ENCODE measurements at places on chromosomes 7 and 10. TPM values are rescaled to one million over a fixed set of nuclear protein-coding genes. Genes with fewer than 3 reads are reported as not detected.

NUTM2B gene
- 3.1 TPM for polyA plus RNA-seq

INPP5F gene
- polyA plus RNA-seq, result 50.6 TPM

C7orf25 gene
- 5.4 TPM for polyA plus RNA-seq

TFPI2 gene
- 11.3 TPM for polyA plus RNA-seq

CDNF gene
- polyA plus RNA-seq, result 2.7 TPM

- DNase-seq, result no peak
Observed at GRCh38 chr7:136637813-136638212, 230.6 kb upstream of the CHRM2 start.

GRCh38 chr10:109968953-109969759 is 38.6 kb upstream of the ADD3 start:
- DNase-seq, result no peak

- DNase-seq, result no peak
Observed at GRCh38 chr10:24456322-24456721, 247.4 kb downstream of the KIAA1217 start.

DNA sequence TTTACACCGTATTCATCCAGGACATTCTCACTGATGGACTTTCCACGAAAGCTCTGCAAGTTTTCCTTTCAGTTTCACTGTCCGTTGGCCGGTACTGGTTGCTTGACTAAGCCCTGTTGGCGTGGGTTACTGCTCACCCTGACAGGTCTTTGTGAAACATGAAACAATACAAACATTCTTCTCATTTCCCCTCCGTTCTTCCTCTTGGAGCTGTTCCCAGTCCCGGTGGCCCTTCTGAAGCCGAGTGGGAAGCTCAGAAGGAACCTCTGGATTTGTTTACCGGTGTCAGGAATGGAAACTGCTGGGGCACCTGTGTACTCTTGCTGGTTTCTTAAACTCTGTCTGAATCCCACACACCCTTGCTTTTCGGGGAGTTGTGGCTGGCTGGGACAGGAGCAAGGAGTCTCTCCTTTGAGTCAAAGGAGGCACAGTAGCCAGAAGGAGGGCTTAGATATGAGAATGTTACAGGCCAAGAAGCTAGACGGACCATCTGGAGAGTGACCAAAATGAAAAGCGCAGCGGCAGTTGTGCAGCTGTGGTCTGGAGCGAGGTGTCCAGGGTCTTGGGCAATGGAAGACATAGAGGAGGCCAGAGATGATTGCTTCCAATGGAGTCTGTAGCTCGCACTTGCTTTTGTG is 45.7 kb downstream of the LYZL2 start:
- DNase-seq, result peak; percentile 45

GRCh38 chr7:101626758-101627157 is 2.3 kb downstream of the MYL10 start:
- no peak for DNase-seq

GRCh38 chr10:283916-284356 is 148.7 kb downstream of the ZMYND11 start:
- no peak for DNase-seq

DNA sequence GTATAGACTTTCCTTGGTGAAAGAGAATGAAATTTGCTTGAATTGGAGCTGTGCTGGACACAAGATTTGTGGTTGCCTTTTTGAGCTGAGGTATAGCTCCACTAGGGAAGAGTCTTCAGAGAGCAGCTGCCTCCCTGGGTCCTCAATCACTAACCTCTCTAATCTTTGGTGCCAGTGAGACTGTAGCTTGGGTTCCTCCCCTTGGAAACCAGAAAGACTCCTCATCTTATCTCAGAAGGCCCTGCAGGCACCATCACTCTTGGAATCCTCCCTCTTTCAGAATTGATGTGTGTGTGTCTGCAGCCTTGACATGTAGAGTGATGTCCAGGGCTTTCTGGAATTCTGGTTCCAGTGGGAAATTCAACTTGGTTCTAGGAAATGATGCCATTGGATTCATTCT is 426.5 kb downstream of the RPS24 start:
- no peak for DNase-seq

- no peak for DNase-seq
Observed at GRCh38 chr7:80105701-80106408, 28.8 kb upstream of the GNAI1 start.

DNA sequence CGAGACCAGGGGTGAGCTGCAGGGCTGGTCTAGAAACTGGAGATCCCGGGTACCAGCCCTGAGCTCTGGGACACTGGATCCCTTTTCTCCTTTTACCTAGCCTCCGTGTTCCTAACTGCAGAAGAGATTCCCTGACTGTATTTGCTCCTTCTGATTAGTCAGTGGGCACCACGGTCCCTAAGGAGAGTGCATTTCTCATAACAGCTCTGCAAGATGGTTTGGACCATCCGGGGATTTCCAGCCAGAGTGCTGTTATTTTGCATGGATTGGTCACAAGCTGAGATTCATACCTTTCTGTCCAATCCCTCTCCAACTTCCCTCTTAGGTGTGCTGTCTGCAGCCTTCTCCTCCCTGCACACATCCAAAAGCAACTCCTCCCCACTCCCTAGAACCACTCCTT is 122.6 kb downstream of the MYL10 start:
- DNase-seq, result no peak

DNA sequence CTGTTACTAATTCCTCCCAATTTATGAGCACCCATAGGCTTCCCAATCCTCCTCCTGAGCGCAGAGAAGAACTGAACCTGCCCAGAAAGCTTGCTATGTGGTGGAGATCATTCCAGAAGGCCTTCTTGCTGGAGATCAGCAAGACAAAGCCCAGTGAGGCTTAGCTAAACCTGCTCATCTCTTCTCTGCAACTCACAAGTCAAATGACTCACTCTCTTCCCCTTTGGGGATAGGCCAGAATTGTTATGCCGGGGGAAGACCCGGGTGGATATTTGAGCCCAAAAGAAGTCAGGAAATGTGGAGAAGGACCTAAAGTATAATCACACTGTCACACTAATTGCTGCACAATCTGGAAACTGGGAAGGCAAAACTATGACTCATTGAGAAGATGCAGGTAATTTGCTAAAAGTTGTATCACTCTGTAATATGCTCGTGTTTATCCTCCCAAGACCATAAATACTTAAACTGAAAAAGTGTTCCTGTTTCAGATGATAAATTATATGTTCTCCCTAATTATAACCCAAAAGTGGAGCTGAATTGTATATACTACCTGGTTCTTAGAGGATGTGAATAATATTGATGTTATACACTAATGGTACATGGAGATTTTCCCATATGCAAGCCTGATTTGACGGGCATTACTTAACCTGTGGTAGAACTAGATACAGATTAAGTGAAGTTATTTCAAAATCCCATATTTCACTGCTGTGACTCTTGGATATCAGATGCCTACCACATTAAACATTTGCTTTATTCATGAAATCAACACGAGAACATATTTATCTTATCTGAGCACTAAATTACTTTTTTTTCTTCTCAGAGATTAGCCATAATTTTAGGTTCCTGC is 6.4 kb downstream of the NEBL start:
- no peak for DNase-seq

DNA sequence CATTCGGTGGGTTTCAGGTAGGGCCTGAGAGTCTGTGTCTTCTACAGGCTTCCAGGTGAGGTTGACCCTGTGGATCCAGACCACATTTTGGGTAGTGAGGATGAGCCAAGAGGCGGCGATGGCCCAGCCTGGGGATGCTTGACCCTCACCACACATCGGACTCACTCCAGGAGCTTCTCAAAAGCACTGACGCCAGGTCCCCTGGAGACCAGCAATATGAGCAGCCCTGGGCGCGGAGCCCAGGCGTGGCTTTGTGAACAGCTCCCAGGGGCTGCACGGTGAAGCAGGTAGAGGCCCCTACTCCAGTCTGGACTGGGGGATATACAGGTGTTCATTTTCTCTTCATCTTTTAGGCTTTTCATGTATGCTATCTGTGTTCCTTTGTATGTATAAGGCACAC is 139.7 kb upstream of the PCBD1 start:
- DNase-seq, result no peak

DNA sequence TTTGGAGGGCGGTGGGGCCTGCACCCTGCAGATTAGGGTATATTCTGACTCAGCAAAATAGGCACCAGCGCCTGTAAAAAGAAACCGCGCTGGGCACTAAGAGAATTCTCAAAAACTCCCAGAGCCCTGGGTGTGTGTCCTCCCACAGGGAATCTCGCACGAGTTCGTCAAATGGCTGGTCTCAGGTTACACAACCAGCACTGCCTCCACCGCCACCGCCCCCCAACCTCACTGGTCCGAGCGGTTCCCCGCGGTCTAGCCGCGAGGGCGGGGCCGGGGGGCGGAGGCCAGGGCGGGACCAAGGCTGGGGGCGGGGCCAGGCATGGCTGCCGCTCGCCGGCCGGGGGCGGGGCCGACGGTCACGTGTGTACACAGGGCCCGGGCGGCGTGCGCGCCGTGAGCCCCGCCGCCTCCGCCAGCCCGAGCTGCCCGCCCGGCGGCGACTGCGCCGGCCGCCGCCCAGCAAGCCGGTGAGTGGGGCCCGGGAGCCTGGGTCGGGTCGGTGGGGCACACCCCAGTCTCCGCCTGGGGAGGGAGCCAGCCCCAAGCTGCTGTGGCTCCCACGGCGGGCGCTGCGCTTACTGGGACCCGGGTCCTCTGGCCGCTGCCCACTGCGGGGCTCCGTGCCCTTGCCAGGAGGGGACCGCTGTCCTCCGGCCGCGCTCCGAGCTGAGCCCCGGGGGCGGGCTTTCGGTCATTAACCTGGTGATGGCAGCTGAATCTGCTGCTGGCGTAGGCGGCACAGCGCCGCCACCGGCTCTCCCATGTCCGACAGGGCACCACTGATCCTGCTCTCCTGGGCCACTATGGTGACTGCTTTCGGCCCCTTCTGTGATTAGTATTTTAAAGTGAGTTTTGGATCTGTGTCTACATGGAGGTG is at the start of gene GPR146:
Gene GPR146 (plus strand): TSS at position 358 of the 880 bp plus-strand sequence. CDS start 12,970 bp downstream, outside the sequence.
- DNase-seq, result peak; percentile 93

- DNase-seq, result no peak
Observed at GRCh38 chr10:70832852-70833528, 17.2 kb downstream of the SGPL1 start.

DNA sequence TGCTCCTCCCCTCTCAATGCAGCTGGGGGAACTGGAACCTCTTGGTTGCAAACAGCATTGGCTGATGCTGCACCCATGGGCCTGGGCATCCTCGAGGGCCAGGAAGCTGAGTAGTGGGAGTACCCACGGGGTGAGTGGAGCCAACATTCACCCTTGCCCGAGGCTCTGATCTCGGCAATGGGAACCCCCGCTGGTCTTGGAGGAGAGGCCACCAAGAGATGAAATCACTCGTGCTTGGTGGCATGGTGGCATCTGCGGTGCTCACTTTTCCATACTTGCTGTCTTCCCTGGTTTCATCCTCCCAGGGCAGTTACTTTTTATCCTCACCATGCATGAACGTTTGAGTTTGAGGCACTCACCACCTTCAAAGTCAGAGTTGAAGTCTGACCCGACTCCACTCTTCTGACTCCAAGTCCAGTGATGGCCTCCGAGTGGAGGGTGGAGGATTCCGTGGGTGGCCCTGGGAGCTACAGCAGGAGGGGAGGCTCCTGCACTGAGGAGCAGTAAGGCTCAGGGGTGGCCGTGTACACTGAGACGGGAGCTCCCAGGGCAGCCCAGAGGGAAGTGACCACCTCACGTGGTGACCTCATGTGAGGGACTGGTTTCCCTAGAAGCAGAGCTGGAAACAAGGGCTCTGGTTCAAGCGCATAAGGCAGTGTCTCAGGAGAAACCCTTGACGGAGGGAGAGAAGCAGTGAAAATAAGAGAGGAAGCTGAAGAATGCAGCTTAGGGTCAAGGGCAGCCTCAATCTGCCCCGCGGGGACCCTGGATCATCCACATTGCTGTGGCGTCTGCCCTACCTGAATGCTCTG is 349.1 kb downstream of the TCERG1L start:
- no peak for DNase-seq

DNA sequence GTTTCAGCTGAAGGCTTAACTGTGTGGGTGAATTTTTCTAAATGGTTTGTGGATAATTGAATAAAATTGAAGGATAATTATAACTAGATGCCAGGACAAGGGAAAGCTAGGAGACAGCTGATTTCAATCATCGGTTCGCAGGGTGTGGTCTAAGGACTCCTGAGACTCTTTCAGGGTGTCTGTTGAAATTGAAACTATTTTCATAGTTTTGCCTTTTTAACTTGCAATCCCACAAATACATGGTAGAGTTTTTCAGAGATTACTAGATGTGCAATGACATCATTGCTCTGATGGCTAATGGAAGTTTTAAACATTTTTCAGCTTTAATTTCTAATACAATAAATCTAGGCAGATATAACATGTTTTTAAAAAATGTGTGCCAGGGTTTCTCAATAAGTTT is 18.5 kb downstream of the TRUB1 start:
- DNase-seq, result no peak

DNA sequence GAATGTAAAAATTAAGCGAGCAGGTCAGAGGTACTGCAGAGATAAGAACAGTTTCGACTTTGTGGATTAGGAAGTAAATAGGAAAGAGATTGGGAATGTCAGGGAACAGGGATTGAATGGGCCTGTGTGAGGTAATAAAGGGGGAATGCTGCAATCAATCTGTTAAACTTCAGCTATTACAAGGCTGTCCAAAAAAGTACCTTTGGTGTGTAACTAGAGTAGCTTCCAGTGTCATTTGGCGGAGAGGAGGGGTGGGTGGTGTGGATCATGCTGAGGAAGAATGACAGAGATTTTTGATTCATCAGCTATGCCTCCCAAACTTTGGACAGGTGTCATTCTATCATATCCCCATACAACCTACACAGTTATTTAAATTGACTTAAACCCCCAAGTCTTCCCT is 128.2 kb upstream of the RHEB start:
- DNase-seq, result no peak

DNA sequence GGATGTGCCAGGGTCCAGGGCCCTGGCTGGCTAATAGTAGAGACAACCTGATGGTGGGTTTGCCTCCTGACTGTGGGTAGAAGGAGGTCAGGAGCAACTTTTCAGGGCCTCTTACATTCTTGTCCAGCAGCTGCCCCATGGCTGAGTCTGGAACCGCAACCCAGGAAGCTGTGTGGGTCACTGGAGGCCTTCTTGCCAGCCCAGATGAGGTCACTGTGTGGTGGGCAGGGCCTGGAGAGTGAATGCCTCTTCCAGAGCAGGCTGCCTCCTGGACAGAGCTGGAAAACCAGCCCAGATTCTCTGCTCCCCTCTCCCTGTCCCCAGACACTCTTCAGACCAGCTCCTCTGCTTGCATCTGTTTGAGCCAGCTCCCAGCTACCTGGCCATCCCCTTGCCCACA is 43.5 kb upstream of the LEP start:
- DNase-seq, result no peak
